LoVo (cell line): ENCODE measurements at places on chromosomes 13 and 19.

GRCh38 chr19:38669552-38669951, 22.1 kb downstream of the ACTN4 start:
- DNase-seq: no peak

GRCh38 chr13:37870895-37871550, 1.5 kb upstream of the TRPC4 start:
- no peak for DNase-seq

DNA sequence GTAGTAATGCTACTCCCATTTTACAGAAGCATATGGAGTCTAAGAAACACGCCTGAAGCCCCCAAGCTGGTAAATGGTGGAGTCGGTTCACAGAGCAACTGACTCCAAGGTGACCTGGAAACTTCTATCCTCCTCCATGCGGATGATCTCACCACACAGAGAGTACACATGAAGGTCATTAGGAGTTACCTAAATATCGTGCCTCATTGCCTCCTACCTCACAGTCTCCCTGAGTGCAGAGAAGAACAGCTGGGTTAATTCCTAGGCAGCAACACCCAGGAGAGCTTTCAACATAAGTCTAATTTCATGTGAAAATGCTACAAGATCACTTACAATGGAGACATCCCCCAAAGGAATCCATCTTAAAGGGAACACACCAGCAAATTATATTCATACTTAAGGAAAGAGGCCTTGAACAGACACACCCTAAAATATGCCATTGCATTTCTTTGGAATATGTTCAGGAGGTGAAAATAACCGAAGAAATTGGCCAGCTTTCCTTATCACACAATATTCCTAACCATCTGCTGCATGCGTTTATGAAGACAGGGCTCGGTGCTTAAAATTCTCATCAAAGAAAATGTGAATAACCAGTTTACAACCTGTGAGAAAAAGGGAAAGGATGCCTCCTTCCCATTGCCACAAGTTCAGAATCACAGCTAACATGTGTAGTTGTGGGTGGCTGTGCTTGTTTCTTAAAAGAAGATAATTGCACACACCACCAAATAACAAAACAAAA, 203.6 kb upstream of the NBEA start:
- no peak for DNase-seq

DNA sequence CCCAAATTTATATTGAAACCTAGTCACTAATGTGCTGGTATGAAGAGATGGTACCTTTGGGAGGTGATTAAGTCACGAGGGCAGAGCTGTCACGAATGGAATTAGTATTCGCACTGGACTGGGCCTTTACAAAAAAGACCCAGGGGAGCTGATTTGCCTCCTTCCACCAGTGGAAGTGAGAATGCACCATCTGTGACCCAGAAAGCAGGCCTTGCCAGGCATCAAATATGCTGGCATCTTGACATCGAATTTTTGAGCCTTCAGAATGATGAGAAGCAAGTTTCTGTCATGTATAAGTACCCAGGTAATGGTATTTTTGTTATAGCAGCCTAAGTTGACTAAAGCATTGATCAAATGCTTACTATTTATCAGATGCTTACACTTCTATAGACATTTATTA, 373.6 kb downstream of the FGF14 start:
- no peak for DNase-seq

GRCh38 chr13:97440598-97441170, 6.7 kb downstream of the RAP2A start:
- DNase-seq: no peak

DNA sequence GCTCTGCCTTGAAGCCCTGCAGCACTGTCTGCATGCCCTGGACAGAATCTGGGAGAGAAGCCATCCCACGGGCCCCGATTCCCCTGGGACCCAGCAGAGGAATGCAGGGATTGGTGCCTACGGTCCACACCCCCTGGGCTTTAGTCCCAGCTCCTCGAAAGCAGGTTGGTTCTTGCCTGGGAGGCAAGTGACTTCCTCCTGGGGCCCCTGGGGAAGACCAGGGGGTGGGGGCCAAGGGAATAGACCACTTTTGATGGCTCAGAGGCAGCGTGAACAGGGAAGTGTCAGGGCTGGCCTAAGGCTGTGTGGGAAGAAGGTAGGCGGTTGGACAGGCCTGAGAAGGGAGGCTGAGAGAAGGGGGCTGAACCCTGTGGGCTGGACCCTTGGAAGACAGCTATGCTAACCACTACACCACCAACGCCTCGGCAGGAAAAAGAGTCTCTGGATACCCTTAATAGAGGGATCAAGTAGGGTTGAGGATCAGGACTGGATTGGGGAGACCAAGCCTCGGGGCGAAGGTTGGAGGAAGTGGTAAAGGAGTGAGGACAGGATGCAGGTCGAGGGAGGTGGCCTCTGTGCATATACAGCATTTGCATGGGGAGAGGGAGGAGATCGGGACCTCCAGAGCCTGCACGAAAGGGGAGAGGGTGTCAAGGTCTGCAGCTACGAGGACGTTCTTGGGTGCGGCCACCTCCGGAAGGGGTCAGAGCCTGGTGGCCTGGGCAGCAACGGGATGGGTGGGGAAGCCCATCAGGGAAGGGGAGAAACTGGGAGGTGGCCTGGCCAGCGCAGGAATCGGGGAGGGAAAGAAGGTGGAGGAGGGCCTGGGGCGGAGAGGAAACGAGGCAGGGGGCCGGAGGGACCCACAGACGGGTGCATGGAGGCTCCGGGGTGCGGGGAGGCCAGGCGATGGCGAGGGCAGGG, 709 bp downstream of the DPP9 start:
- no peak for DNase-seq

- no peak for DNase-seq
These were observed 25.0 kb upstream of the TNFSF11 start for GRCh38 chr13:42548731-42549551.
